ENCODE measurements at places on chromosomes 12 and 14.

GRCh38 chr14:24379907-24380730 lies 12.1 kb downstream of the NFATC4 start:
- no peak for DNase-seq

GRCh38 chr14:104550340-104550860 lies 29.2 kb upstream of the C14orf180 start:
- DNase-seq: no peak

GRCh38 chr12:125360540-125360939 lies 295.3 kb downstream of the AACS start:
- no peak for DNase-seq

DNA sequence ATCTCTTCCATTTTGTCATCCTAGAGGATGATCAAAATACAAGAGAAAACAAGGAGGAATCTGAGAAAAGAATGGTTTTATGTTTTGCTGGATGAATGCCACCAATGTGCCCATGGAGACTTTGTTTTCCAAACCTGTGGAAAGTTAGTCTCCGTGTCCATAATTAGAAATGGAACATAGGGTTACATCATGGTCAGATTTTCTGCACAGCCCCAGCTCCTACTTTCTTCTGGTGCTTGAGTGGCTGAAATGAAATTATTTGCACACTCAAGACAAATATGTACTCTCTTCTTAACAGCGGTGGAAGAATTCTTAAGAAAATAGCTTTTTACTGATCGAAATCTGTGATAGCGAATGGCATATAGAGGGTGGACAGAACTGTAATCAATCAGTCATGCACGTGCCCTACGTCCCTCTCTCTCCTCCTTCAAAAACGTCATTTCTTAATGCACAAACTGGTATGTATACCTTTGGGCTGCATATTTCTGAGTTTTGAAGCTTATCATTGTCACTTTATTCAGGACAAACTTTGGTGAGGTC lies 825.2 kb downstream of the AACS start:
- DNase-seq: peak; percentile 8

DNA sequence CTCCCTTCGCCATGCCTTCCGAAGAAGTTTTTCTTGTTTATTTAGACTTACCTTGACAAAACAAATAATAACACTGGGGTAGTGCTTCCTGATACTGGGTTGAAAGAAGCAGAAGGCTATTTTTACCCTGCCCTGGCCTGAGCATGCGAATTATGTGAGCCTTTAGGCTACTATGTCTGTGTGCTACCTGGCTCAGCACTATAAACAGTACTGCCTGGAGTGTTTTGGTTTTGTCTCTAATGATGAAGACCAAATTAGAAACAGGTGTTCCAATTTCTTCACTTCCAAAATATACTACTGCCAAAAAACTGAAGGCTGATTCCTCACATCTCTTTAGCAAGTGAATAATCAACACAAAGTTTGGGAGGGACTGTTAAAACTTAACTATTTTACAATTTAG lies 7.6 kb upstream of the OVCH1 start:
- no peak for DNase-seq

GRCh38 chr12:128644664-128645296 lies 179.0 kb downstream of the SLC15A4 start:
- DNase-seq: no peak

DNA sequence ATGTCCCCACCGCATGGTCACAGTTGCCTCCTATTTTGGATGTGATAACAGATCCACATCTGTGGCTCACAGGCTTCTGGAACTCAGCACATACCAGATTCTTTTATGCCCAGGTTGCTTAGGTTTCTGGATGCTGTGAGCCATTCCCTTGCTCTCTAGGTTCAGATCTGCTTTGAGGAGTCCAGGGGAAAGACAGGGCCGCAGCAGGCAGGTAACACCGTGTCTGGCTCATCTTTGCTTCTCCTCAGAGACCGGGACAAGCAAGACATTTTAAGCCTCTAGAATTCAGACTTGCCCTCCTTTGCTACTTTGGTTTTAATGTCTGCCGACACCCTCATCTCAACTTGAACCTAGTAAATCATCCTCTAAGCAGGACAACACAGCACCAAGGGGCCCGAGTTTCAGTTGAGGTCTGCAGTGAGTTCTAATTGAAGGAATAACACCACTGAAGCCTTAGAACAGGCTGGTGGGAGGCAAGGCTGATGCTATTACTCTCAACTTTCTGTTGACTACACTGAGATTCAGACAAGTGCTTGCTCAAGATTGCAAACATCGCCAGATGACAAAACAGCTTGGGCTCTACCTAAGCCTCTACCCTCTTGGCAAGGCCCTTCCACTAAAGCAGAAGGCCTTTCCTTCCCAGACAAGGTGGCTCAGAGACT lies 55.3 kb downstream of the MDM2 start:
- DNase-seq: no peak

- DNase-seq: no peak
Observed at GRCh38 chr14:55190906-55191202, 531 bp downstream of the DLGAP5 start.

Data from astrocyte (in vitro differentiated cells and primary cell).